ENCODE measurements at places on chromosomes 16 and 17.

DNA sequence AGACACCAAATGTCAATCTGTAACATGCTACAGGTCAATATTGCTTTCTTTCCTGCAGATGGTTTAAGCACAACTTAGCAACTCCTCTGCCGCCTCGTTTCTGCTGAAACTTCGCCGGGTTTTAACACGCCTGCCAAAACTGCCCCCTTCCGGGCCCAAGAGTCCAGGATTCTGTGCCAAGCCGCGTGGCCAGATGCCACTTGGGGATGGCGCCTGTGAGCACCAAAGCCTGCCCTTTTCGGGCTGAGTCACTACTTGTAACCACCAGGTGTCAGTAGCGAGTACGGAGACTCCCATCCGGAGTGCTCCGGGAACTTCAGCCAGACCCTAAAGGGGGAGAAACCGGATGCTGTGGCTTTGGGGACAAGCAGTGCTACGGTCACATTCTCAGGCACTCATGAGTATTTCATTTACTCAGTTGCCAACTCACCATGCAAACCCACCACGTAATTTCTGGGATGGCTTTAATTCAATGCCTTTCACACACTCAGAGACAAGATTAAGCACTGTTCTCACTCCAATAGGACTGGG is 7.8 kb downstream of the PMP22 start:
- peak; percentile 74 for DNase-seq

GRCh38 chr17:48598736-48599135 is 5.2 kb upstream of the HOXB5 start:
- no peak for DNase-seq

DNA sequence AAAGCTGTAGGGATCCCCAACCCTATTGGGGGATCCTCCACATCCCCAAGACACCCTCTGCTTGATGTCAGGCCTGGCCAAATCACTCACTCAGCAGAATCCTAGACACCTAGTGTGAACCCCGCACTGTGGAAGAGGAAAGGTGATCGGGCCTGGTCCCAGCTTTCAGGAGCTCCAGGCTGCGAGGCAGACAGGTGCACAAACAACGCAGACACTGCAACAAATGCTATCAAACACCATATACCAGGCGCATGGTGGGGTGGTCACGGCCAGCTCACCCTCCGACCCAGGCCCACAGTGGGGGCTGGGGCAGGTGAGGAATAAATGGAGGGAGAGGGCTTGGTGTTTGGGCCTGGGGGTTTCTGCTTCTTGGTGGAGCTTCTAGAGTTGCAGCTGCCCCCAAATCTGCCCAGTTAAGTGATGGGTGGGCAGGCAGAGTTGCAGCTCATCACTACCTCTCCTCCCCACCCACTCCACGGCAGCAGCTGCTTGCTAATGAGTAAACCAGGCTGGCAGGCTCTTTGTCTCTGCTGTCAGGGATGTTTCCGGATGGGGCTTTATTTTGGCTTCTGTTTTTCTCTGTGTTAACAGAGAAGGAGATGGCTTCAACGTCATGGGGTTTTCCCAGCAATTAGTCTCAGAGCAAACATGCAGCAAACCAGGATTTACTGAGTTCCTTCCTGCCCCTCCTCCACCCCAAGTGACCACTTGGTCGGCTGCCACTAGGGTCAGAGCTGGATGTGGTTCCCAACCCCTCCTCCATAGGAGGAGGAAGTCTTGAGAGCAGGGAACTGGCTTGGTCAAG is 46.6 kb downstream of the PECAM1 start:
- DNase-seq: peak; percentile 35

- no peak for DNase-seq
Measured at GRCh38 chr16:54164789-54165173, 121.8 kb downstream of the IRX3 start.

GRCh38 chr17:66429680-66430079 is 127.3 kb downstream of the PRKCA start:
- DNase-seq: no peak

DNA sequence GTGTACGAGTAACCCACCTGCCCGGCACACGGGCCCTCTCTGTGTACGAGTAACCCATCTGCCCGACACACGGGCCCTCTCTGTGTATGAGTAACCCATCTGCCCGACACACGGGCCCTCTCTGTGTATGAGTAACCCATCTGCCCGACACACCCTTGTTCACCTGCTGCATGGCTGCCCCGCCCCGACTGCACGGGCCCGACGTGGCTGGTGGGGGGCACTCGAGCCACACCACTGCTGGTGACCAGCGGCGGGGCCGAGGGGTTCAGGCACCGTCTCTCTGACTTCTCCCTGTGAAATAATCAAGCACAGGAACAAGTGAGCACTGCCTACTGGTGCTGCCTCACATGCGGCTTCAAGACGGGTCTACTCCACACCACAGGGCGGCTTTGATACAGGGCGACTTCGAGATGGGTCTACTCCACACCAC is 22.1 kb downstream of the MAP1LC3B start:
- DNase-seq: no peak

- DNase-seq: no peak
Measured at GRCh38 chr17:64411999-64412771, 21.5 kb upstream of the PECAM1 start.

Data from NCI-H1105 (cell line).